Activated CD8-positive, alpha-beta memory T cell treated with anti-CD3 and anti-CD28 coated beads for 4 hours (primary cell): ENCODE measurements at places on chromosomes 1 and 21.
A peak's percentile ranks its signal among the peaks of the same experiment; 100 is the strongest.

DNA sequence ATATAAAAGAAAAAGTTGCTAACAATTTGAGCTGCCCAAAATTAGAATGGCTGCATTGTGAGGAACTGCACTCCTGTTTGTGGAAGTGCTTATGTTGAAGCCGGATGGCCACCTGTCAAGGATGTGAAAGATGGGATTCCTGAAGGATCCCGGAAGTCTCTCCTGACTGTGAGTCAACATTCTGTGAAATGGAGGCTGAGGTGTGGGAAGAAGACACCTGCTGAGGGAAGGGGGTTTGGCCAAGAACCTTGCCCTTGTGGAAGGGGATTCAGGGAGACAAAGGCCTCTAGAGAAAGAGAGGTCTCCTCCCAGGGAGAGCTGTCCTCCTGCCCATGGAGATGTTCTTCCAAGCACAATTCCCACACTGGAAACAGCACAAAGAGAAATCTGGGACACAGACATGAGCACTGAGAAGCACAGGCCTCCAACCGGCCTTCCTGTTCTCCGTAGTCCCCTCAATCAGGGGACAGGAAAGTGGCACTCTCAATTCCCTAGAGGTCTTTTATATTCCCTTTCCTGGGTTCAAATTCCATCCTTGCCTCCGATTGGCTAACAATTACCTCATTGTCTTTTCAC is 70.5 kb downstream of the CD2 start:
- no peak for DNase-seq

DNA sequence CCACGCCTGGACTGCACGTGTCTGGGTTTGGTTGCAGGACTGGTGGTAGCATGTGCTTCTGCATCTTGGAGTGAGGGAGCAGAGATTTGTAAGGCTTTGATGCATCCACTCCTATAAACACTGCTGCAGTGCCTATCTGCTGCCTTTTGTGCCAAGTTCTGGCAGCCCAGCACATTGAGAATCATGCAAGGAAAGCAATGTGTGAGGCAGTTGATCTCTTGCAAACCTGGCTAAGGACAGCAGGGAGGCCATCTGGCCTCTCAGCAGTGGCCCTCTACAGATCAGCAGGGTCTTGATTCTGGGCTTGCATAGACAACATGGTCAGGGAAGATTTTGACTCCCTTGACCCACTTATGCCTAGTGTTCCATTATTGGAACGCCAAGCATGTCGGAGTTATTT is 81.2 kb upstream of the COA6 start:
- no peak for DNase-seq

DNA sequence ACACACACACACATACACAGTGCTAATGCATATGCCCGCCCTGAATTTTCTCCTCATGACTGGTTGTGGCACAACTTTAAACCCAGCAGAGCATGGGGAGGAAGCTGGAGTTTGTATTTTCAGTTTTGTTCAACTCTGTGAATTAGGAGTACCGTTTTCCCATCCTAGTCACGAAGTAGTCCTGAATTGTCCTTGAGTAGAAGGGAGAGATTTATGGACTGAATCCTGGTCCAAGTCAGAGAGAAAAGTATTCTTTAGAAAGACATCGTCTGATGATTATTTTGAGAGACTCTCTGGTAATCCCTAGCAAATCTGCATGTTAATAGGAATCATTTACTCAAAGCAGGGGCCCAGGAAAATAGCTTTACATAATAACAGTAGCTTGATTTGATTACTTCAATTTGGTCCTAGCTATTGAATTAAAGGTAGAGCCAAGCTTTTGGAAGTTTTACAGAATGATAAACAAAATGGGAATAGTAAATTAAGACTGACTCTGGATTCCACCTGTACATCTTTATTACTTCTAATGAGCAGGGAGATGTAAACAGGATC is 60.5 kb upstream of the OLIG2 start:
- no peak for DNase-seq

- no peak for DNase-seq
Observed at GRCh38 chr1:181858135-181858534, 203.4 kb downstream of the ZNF648 start.

- peak; percentile 2 for DNase-seq
Observed at GRCh38 chr1:78114034-78114956, 68.5 kb downstream of the GIPC2 start.

GRCh38 chr1:27233667-27234048 is 774 bp upstream of the WDTC1 start:
- no peak for DNase-seq

- DNase-seq, result no peak
Observed at GRCh38 chr1:185483664-185484450, 166.8 kb upstream of the IVNS1ABP start.

GRCh38 chr1:62213075-62213914 is 18.6 kb downstream of the L1TD1 start:
- DNase-seq, result no peak

DNA sequence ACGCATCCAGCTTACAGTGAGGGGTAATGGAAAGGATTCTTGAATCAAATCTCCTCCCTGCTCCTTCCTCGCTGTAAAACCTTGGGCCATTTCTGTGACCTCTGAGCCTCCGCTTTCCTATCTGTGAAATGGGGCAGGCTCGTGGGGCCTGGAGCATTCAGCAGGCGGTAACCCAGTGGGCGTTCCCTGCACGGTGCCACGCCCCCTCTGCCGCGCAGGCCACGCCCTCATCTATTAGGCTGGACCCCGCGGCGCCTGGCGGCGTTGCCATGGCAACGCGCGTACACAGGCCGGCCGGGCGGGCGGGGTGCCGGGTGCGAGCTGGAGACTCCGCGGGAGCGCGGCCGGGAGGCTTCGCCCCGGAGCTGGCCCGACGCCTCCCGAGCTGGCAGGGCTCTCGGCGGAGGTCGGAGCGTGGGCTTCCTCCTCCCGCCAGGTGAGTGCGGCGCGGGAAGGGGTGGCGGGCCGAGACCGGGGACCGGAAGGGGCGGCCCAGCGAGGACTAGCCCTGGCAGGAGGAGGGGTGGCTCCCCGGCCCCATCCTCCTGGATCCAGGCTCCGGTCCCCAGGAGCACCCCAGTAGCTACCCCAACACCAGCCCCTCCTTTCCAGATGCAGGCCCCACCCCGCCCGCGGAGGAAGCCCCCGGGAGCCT is at the start of gene FHAD1:
Gene FHAD1, plus strand, starts transcription at position 264 of the 655 bp plus-strand sequence. CDS start 4,562 bp downstream, outside the sequence.
- DNase-seq, result peak; percentile 20

DNA sequence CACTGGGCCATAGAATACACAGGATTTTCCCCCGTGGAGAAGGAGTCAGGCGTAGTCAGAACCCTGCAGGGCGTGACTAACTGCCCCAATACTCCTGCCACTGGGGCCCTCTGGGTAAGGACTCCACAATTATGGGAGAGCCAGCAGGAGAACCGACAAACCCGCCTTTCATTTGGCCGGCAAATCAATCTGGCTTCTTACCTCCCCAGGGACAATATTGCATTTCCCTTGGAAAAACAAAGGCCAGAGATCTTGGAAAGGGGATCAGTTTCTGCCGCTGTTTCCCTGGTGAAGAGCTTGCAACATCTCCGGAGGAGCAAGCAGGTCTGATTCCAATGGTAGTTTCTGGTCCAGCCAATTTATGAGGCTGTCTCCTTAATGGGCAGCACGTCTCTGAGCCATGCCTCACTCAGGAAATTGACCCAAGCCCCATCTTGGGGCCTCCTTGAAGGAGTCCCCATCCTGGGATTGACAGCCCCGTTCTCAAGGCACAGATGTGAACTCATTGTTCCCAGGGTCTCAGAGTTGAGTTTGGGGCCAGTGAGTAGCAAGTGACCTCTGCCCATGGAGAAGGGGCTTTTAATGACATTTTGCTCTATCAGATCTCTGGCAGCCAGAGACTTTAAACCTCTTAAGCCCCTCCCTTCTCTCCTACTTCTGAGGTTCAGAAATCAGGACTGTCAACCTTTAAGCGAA is 4.3 kb downstream of the TRABD2B start:
- DNase-seq, result no peak

DNA sequence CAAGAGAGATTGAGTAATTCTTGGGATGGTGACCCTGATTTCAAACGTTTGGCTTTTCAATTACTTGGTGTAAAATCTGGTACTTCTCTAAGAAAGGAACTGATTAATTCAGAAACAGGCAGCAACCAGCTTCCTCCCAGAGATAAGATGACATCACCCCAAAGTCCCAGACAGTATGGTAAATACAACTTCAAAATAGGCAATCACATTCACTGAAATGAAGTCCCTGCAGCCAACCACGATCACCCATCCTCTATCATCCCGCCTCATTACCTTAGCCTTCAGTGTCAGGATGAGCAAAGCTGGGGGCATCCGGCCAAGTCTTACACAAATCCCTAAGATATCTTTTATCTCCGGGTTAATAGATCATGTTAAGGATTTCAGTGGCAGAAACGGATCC is 26.4 kb upstream of the RUNX1 start:
- no peak for DNase-seq

GRCh38 chr1:30688920-30689794 is 34.2 kb downstream of the MATN1 start:
- DNase-seq, result no peak
